Activated CD4-positive, alpha-beta memory T cell treated with anti-CD3 and anti-CD28 coated beads, Interleukin-2, amount 10 ng/mL, durations not matched to agents 7 days and 5 days (primary cell): ENCODE measurements at places on chromosomes 7 and 10. TPM values are rescaled to one million over a fixed set of nuclear protein-coding genes. Genes with fewer than 3 reads are reported as not detected.

- peak overlapping the region; percentile 74 for H3K4me3 ChIP-seq
- DNase-seq, result no peak
- no peaks in the 10 kb centered on the region for H3K27me3 ChIP-seq
- no peaks in the 10 kb centered on the region for H3K36me3 ChIP-seq
Measured at GRCh38 chr10:12606461-12606860, 257.1 kb downstream of the CAMK1D start.

The ZDHHC16 gene
- 33.9 TPM for total RNA-seq

GRCh38 chr7:39035156-39035555, 57.4 kb downstream of the POU6F2 start:
- H3K27me3 ChIP-seq, result peaks cover 2% of the 10 kb centered on the region
- H3K4me3 ChIP-seq, result no peak overlapping the region
- no peak overlapping the region for H3K27ac ChIP-seq
- H3K4me1 ChIP-seq, result no peaks in the 10 kb centered on the region

DNA sequence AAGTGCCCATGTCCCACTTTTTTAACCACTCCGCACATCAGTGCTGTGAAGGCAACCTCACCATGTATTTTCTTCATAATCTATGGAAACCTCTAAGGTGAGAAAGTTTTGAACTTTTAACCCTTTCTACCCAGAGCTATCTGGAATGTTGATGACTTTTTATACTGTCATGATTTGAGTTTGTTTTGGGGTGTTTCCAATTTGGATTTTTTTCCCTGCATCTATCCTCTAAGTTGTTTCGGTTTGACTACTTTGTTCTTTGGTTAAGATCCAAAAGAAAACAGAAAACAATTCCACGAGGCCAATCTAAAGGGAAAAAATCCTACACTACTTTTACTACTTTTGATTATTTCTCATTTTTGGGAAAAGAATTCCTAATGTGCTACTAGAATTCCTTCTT, 279.7 kb downstream of the USP6NL start:
- no peak overlapping the region for H3K4me3 ChIP-seq
- no peak overlapping the region for H3K27ac ChIP-seq
- H3K27me3 ChIP-seq, result no peaks in the 10 kb centered on the region
- H3K36me3 ChIP-seq, result peaks cover 80% of the 10 kb centered on the region

The ACBD7 gene
- 2.6 TPM for total RNA-seq

The FAM131B gene
- total RNA-seq, result 1.2 TPM

DNA sequence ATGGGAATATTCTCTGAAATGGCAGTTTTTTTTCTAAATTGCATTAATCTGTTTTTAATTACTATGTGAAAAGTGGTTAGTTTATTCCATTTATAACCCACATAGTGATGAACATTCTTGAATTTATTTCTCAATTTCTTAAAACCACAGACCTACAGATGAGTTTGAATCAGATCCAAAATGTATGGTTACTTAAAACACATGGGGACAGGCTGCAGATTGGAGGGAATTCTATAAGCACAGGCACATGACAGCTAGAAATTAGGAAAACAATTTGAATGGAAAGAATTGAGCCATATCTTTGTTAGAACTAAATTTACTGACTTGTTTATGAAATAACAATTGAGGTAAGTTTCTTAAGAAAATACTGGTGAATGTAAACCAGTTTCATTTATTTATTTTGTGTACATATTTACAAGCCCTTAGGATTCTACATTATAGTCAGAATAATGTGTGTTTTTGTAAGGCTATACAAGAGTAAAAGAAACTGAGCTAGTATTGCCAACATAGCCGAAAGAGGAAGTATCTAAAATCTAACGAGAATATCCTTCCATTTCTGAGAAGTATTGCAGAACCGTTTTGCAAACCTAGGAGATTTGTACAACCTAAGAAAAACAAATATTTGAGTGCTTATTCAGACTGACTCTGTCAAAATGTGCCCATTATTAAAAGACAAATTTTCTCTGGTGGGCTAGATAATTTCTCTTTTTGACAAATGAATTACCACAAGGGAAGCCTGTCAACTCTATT, 434.3 kb upstream of the SEMA3D start:
- no peaks in the 10 kb centered on the region for H3K4me1 ChIP-seq
- H3K4me3 ChIP-seq, result no peak overlapping the region
- H3K27me3 ChIP-seq, result no peaks in the 10 kb centered on the region
- no peak overlapping the region for H3K27ac ChIP-seq
- no peaks in the 10 kb centered on the region for H3K36me3 ChIP-seq

- no peaks in the 10 kb centered on the region for H3K4me1 ChIP-seq
- no peak for DNase-seq
- no peak overlapping the region for H3K27ac ChIP-seq
Measured at GRCh38 chr7:84536271-84536870, 341.8 kb upstream of the SEMA3A start.

DNA sequence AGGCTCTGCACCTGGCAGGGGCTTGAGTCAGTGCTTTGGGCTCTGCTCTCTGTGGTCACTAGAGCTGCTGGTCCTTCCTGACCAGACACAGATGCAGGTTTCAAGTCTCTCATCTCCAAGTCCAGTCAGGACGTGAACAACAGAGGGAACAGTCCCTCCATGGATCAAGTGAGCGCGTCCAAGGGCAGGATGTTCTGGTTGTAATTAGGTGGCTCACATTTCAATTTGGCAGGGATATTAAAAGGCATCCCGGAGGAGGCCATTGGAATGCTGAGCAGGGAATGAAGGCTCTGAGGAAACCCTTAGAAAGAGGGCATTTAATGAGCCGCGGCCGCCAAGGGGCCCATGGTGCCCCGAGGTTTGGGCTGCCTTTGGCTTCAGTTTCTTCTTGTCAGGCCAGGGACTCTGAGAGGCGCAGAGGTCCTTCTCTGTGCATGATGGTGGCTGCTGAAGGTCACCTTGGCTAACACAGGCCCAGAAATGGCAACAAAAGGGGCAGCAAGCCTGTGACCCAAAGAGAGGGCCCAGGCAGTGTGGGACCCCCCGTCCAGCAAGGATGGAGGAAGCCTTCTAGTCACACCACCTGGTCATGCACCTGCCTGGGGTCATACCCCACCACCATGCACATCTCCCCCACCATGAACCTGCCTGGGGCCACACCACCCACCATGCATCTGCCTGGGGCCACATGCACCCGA, 30.7 kb upstream of the INPP5A start:
- H3K4me1 ChIP-seq, result no peaks in the 10 kb centered on the region
- H3K36me3 ChIP-seq, result no peaks in the 10 kb centered on the region
- H3K27ac ChIP-seq, result no peak overlapping the region
- H3K27me3 ChIP-seq, result no peaks in the 10 kb centered on the region
- H3K4me3 ChIP-seq, result no peak overlapping the region

The GIMAP1 gene
- total RNA-seq, result 18.8 TPM

The MUC3A gene
- not detected for total RNA-seq

GRCh38 chr10:6349846-6350535, 147.3 kb downstream of the PFKFB3 start:
- peaks cover 3% of the 10 kb centered on the region for H3K27me3 ChIP-seq
- H3K36me3 ChIP-seq, result peaks cover 19% of the 10 kb centered on the region
- no peak for DNase-seq
- peaks cover 47% of the 10 kb centered on the region for H3K4me1 ChIP-seq

DNA sequence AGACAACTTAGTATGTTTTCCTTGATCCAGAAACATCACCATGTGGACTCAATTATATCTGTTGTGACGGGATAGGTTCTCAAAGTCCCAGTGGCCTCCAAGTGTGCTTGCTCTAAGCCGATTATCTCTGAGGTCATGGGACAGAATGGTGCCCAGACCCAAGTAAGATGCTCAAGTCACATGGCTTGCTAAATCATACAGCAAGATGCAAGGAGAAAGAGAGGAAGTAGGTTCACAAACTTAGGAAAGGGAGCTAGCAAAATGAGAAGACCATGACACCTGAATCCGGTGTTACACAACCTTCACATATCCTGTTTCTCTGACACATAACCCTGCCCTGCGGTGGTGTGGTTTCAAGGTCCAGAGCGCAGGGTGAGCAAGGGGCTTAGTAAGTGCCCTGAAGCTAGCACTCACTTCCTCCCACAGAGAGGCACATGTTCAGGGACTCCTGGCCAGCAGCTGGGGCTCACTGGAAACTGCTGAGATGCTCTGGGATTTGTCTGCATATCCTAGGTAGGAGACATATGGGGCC, 590.9 kb upstream of the ANKRD30A start:
- no peak for DNase-seq
- H3K36me3 ChIP-seq, result no peaks in the 10 kb centered on the region
- no peak overlapping the region for H3K4me3 ChIP-seq
- no peak overlapping the region for H3K27ac ChIP-seq

GRCh38 chr7:100674411-100675104, 1.0 kb downstream of the GNB2 start:
- peak overlapping the region; percentile 98 for H3K4me3 ChIP-seq
- peak overlapping the region; percentile 93 for H3K27ac ChIP-seq
- peaks cover 10% of the 10 kb centered on the region for H3K27me3 ChIP-seq
- peaks cover 25% of the 10 kb centered on the region for H3K4me1 ChIP-seq
- DNase-seq, result no peak

DNA sequence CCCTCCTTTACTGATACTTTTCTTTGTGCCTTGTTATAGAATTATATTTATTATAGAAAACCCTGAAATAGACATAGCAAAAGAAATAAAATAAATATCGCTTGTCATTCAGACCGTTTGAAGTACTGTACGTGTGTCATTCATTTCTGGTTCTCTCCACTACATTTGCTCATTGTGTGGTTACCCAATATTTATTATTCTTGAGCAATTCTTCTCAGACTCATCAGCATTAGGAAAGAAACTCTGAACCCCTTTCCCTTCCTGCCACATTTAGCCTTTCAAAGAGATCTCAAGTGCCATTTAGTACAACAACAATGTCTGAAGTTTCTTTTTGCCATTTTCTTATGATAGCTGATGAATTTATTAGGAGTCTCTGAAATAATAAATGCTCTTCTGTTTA, 154.1 kb downstream of the KIAA1217 start:
- no peak overlapping the region for H3K27ac ChIP-seq
- no peaks in the 10 kb centered on the region for H3K4me1 ChIP-seq
- H3K27me3 ChIP-seq, result no peaks in the 10 kb centered on the region
